ENCODE measurements at places on chromosomes 11 and 22. TPM values are rescaled to one million over a fixed set of nuclear protein-coding genes. Genes with fewer than 3 reads are reported as not detected.

OR8D1 gene
- not detected for polyA plus RNA-seq

KRTAP5-1 gene
- not detected for polyA plus RNA-seq

GRCh38 chr11:1988667-1989317 lies 8.8 kb downstream of the H19 start:
- H3K27ac ChIP-seq, result no peak overlapping the region
- H3K4me3 ChIP-seq, result no peak overlapping the region
- H3K36me3 ChIP-seq, result no peaks in the 10 kb centered on the region
- H3K27me3 ChIP-seq, result no peaks in the 10 kb centered on the region

GRCh38 chr11:75031224-75031753 lies 42.6 kb downstream of the NEU3 start:
- DNase-seq, result no peak
- H3K4me3 ChIP-seq, result no peak overlapping the region
- H3K36me3 ChIP-seq, result no peaks in the 10 kb centered on the region
- H3K4me1 ChIP-seq, result peaks cover 4% of the 10 kb centered on the region

DNA sequence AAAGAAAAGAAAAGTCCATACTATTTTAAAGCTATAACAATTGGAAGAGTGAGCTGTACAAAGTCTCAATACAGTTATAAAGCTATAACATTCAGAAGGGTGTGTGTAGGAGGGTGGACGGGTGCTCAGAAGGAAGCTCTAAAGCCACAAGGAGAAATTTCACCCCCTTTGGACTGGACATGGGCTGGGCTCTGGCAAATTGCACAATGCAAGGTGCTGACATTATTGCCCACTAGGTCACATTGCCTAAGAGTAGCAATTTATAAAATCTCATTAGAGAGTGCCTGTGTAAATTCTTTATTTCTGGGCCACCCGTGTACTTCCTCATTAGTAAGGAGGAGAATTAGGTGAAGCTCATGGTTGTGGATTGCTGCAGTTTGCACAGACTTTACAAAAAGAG lies 5.7 kb upstream of the APOBEC3A start:
- H3K27ac ChIP-seq, result no peak overlapping the region
- H3K4me3 ChIP-seq, result no peak overlapping the region
- H3K4me1 ChIP-seq, result no peaks in the 10 kb centered on the region

- H3K27me3 ChIP-seq, result peaks cover 30% of the 10 kb centered on the region
- H3K4me3 ChIP-seq, result no peak overlapping the region
- DNase-seq, result no peak
- no peaks in the 10 kb centered on the region for H3K36me3 ChIP-seq
- H3K27ac ChIP-seq, result no peak overlapping the region
Measured at GRCh38 chr11:125376117-125376516, 119.9 kb downstream of the FEZ1 start.

GRCh38 chr11:76184551-76184993 lies 21.7 kb downstream of the WNT11 start:
- DNase-seq, result no peak
- no peak overlapping the region for H3K4me3 ChIP-seq
- H3K27ac ChIP-seq, result no peak overlapping the region
- no peaks in the 10 kb centered on the region for H3K27me3 ChIP-seq
